ENCODE measurements at places on chromosomes 4 and X. TPM values are rescaled to one million over a fixed set of nuclear protein-coding genes. Genes with fewer than 3 reads are reported as not detected.

OTOP1 gene
- total RNA-seq = not detected

CCDC120 gene
- total RNA-seq = 0.08 TPM

SFRP2 gene
- total RNA-seq = not detected

DNA sequence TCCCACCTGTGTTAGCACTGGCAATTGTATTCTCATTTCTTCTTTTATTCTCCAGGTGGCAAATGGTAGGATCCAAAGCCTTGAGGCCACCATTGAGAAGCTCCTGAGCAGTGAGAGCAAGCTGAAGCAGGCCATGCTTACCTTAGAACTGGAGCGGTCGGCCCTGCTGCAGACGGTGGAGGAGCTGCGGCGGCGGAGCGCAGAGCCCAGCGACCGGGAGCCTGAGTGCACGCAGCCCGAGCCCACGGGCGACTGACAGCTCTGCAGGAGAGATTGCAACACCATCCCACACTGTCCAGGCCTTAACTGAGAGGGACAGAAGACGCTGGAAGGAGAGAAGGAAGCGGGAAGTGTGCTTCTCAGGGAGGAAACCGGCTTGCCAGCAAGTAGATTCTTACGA is 176.9 kb downstream of the PTTG2 start:
- H3K36me3 ChIP-seq = peaks cover 57% of the 10 kb centered on the region
- DNase-seq = no peak
- H3K27me3 ChIP-seq = no peaks in the 10 kb centered on the region
- no peak overlapping the region for H3K4me3 ChIP-seq

DNA sequence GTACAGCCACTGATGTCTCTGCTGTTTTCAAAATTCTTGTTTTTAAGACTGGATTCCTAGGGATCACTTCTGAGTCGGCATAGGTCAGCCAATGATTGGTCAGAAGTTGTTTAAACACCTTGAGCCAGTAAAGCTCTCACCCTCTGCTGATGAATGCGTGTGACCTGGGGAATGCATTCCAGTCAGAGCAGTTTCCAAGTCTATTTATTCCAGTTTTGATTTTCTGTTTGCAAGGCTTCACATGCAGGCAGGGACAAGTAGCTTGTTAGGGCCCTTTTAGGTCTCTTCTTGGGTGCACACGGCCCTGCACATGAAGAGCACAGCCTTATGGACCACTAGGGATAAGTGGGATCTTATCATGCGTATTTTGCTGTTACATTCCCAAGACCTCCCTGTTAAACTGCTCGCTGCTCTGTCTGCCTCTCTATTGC is 47.0 kb downstream of the KLHL15 start:
- H3K36me3 ChIP-seq = peaks cover 4% of the 10 kb centered on the region
- no peak overlapping the region for H3K27ac ChIP-seq
- H3K4me3 ChIP-seq = no peak overlapping the region
- no peak for DNase-seq
- peaks cover 8% of the 10 kb centered on the region for H3K4me1 ChIP-seq

- H3K27me3 ChIP-seq = no peaks in the 10 kb centered on the region
- DNase-seq = peak; percentile 9
- H3K27ac ChIP-seq = no peak overlapping the region
- peaks cover 14% of the 10 kb centered on the region for H3K36me3 ChIP-seq
- no peak overlapping the region for H3K4me3 ChIP-seq
Measured at GRCh38 chr4:134567461-134567860, 365.9 kb upstream of the PABPC4L start.

DNA sequence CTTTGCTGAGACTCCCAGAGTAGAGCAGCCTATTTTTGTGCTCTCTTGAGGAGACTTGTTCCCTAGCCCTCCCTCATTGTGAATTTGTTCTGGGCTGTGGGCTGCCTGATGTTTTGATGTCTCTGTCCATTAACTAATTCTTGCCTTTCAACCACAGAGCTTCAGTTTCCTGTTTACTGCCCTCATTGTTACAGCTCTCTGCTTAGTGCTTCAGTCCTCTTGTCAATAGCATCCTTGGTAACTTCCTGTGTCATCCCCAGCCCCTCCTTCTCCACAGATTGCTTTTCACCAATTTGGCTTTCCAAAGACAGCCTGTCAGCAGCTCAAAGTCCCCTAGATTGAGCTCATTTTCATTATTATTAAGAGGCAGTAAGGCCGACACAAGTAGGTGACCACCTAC is 69.9 kb downstream of the COX7B2 start:
- no peak for DNase-seq
- no peak overlapping the region for H3K4me3 ChIP-seq
- H3K36me3 ChIP-seq = no peaks in the 10 kb centered on the region

- H3K4me3 ChIP-seq = no peak overlapping the region
- H3K4me1 ChIP-seq = peaks cover 39% of the 10 kb centered on the region
- no peaks in the 10 kb centered on the region for H3K36me3 ChIP-seq
- no peak for DNase-seq
- no peak overlapping the region for H3K27ac ChIP-seq
- peaks cover 2% of the 10 kb centered on the region for H3K27me3 ChIP-seq
Measured at GRCh38 chr4:169058312-169058711, 48.3 kb upstream of the CBR4 start.
